Activated naive CD4-positive, alpha-beta T cell treated with anti-CD3 and anti-CD28 coated beads, Interleukin-2, amount 50 U/mL, for 72 hours (primary cell): ENCODE measurements at places on chromosomes 12 and 14. TPM values are rescaled to one million over a fixed set of nuclear protein-coding genes. Genes with fewer than 3 reads are reported as not detected.

- no peak for DNase-seq
Measured at GRCh38 chr12:124318278-124319020, 23.6 kb downstream of the RFLNA start.

Gene DDN
- 0.07 TPM for total RNA-seq

GRCh38 chr14:44531658-44532057 is 24.6 kb upstream of the FSCB start:
- no peak for DNase-seq

GRCh38 chr12:113909776-113910420 is 56.2 kb downstream of the RBM19 start:
- no peak for DNase-seq

Gene GABARAPL1
- 3.6 TPM for total RNA-seq

- no peak for DNase-seq
Measured at GRCh38 chr14:22807432-22808087, 7.7 kb downstream of the SLC7A7 start.

Gene ESR2
- total RNA-seq, result 0.39 TPM

- no peak for DNase-seq
Measured at GRCh38 chr14:68442828-68443629, 349.8 kb downstream of the ZFP36L1 start.

Gene MMP19
- total RNA-seq, result not detected

DNA sequence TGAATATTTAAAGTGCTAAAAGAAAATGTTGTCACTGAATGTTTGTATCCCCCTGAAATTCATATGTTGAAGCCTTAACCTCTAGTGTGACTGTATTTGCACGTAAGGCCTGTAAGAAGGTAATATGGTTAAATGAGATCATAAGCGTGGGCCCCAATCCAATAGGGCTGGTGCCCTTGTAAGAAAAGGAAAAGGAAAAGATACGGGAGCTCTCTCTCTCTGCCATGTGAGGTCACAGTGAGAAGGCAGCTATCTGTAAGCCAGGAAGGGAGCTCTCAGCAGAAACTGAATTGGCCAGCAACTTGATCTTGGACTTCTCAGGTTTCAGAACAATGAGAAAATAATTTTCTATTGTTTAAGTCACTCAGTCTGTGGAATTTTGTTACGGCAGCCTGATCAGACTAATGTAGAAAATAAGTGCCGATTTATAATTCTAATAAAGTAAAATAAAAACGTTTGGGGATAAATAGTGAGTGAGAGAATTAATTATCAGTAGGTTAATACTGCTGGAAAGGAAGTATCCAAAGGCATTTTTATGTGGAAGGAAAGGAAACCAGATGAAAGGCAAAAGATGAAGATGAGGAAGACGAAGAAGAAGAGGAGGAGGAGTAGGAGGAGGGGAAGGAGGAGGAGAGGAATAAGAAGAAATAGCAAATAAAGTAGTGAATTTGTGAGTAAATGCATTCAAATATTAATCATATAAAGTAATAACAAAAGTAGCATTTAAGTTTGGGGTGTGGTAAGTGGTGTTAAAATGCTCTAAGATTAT is 188.5 kb upstream of the KRR1 start:
- no peak for DNase-seq

- DNase-seq, result no peak
Measured at GRCh38 chr12:3022411-3022810, 54.8 kb upstream of the TSPAN9 start.

Gene CFAP54
- 0.30 TPM for total RNA-seq

DNA sequence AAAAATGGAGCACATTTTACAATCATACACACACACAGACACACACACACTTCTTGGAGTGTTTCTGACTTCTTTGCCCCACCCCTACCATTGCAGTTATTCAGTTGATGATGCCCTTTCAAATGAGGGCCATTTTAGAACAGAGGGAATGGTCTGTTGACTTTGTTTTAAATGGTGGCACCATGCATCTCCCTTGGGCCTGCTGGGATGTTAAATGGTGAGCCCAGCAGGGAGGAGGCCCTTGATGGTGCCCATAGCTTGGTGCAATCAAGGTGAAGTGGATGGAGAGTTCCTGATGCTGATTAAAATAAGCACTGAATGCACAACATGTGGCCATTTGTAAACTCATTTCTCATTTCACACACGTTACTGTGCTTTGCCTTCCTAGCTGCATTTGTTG is 13.3 kb downstream of the C12orf75 start:
- DNase-seq, result no peak

GRCh38 chr14:64755781-64756221 is 51.6 kb downstream of the PLEKHG3 start:
- no peak for DNase-seq

Gene SLC5A8
- not detected for total RNA-seq

Gene MYH6
- total RNA-seq, result 0.60 TPM

DNA sequence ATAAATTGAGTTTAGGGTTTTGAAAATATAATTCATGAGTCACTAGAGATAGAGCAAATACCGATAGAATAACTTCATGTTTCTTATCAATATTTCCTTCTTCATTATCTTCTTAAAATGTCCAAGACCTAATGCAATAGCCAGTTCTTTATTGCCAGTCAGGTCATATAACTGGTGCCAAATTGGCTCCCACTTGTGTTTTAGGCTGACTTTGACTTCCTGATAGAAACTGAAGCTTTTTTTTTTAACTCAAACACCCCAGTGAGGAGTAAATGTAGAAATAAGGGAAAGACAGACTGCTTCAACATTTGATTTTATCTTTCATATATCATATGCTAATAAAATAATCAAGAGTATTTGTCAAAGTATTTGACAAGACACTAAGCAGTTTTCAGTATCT is 80.7 kb downstream of the ARMH4 start:
- no peak for DNase-seq

- no peak for DNase-seq
Measured at GRCh38 chr12:75790219-75790618, 241.4 kb downstream of the PHLDA1 start.

- no peak for DNase-seq
Measured at GRCh38 chr14:59320361-59320760, 131.9 kb downstream of the DAAM1 start.

DNA sequence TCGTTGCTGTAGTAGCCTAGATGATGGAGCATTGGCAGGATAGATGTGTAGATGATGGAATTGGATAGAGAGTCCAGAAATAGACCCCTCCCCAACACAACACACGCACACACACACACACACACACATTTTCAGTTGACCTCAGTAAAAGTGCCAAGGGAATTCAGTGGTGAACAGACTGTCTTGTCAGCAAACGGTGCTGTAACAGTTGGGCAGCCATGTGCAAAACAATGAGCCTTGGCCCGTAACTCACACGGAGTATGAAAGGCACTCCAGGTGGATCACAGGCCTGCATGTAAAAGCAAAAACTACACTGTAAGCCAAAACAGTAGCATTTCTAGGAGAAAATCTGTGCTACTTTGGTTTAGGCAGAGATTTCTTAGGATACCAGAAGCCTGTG is 87.8 kb downstream of the DDX51 start:
- DNase-seq, result no peak

Gene MORN3
- total RNA-seq, result 2.9 TPM

DNA sequence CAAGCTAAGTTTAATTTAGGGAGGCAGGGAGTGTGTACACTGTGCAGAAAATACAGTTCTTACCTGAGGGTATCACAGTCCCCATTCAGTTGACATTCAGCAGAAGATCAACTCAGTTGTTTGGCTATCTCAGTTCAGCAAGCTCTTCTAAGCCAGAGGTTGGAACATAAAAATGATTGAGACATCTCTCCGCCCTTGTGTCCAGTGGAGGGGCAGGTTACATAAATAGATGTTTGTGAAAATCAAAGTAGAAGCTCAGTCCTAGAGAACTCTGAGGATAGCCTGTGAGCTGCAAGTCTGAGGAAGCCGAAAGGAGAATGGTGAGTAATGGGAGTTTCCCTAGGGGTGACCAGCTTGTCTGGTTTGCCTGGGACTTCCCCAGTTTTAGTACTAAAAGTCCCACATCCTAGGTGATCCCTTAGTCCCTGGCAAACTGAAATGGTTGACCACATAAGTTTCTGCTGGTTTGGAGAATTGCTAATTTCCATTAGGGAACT is 251.4 kb upstream of the ATP2B1 start:
- DNase-seq, result peak; percentile 59

GRCh38 chr14:104350463-104351185 is 212.2 kb downstream of the KIF26A start:
- no peak for DNase-seq

DNA sequence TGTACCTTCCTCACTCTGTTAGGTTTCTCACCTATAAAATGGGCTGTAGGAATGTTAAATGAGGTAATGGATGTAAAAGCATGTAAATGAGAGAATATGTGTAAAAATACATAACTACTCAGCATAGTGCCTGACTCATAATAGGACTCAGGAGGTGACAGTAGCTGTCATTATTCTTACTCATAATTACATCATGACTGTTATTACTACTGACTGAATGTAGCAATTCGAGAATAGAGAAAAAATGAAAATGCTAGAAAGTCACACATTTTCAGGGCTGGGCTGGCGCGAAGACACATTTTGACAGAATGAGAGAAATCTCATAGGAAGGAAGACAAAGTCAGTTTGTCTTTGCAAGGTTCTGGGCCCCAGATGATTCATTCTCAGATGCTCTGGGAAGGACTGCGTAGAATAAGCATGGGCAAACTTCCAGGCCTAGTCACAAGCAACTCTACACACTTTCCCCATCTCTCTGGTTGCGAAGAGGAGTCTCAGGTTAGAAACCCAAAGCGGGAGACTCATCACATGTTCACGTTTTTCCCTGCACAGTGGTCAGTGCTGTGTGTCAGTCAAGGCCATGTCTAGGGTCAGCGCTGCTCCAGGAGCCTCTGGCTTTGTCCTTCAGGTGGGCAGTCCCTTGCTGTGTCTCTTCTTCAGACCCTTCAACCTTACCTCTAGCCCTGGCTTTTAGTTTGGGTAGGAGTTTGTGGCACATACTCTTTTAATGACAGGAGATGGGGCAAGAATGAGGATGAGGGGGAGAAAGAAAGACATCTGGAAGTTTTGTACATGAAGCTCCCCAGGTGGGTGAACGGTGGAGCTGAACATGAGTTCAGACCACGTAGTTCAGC is 8.4 kb downstream of the GPRC5A start:
- DNase-seq, result peak; percentile 69

GRCh38 chr12:113586461-113586860 is 114.8 kb upstream of the LHX5 start:
- DNase-seq, result no peak

- DNase-seq, result no peak
Measured at GRCh38 chr12:116766285-116766684, 28.2 kb downstream of the RNFT2 start.

- DNase-seq, result no peak
Measured at GRCh38 chr14:49553892-49554291, 32.3 kb downstream of the RPS29 start.

DNA sequence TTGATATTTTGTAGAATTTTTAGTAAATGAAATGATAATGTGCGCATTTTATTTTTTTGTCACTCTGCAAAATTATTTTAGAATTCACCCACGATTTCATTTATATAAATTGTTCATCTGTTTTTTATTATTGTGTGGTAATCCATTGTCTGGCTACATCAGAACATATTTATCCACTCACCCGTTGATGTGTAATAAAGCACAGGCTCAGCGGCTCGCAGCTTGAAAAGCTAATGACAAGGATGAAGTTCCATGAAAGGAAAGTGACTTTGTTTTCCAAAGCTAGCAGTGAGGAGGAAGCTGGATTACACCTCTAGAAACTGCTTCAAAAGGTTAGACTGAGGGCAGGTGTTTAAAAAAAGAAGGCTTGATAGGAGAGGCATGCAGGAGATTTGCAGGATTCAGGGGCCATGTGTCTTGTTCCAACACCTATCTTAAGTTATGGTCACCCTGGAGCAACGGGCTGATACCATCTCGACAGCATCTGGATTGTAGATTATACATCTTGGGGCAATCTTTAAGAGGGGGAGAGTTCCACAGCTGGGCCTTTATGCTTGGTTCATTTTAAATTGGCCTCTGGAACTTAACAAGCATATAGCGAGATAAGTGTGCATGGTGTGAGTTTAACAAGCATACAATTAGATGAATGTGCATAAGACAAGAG is 194.1 kb downstream of the TMTC3 start:
- no peak for DNase-seq

DNA sequence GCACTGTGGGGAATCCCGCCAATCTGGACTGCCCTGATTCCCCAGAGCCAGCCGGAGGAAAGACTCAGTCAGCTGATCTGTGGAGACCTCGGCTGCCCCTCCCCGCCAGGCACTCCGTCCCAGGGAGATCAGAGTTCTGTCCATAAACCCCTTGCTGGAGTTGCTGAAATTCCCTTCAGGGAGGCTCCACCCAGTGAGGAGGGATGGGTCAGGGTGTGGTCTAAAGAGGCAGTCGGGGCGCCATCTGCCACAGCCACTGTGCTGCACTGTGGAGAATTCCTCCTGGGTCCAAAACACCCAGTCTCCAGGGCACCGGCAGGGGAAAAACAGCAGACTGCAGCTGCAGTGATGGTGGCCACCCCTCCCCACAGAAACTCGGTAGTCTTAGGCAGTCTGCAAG is 1922.3 kb upstream of the FLRT2 start:
- DNase-seq, result no peak

DNA sequence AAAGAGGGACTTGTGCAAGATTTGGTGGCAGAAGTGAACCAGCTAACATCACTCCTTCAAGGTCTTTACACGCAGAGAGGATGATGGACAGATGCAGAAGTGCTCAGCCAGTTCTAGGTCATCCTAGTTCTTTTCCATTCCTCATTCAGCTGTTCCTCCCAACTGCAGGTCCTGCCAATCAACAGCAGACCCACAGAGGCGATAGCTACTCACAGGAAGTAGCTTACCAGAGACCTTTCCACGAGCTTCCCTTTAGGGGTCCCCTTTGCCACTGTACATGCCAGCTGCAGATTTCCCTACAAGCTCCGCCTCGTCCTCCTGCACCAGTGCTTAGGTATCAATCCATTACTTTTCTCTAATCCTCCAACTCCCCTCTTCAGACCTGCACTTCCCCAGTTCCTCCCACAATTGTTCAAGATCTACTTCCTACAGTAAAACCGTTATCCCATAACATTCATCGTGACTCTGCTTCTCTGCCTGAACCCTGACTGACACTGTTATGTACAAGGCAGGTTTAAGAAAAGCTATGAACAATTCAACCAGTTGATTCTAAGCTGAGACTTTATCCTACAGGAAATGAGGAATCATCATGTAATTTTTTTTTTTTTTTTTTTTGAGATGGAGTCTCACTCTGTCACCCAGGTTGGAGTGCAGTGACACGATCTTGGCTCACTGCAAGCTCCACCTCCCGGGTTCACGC is 22.5 kb downstream of the RECQL start:
- DNase-seq, result no peak

Gene IRF2BPL
- total RNA-seq, result 26.6 TPM
